Activated T-helper 1 cell treated with anti-CD3 and anti-CD28 coated beads, Interleukin-12 subunit alpha, Interleukin-12 subunit beta, Interleukin-2, Interleukin-4 antibody, amounts not matched to agents 30 ng/mL and 10 ng/mL and 1 ng/mL, durations not matched to agents 14 hours and 24 hours and 36 hours (primary cell): ENCODE measurements at places on chromosomes 7 and 10.

DNA sequence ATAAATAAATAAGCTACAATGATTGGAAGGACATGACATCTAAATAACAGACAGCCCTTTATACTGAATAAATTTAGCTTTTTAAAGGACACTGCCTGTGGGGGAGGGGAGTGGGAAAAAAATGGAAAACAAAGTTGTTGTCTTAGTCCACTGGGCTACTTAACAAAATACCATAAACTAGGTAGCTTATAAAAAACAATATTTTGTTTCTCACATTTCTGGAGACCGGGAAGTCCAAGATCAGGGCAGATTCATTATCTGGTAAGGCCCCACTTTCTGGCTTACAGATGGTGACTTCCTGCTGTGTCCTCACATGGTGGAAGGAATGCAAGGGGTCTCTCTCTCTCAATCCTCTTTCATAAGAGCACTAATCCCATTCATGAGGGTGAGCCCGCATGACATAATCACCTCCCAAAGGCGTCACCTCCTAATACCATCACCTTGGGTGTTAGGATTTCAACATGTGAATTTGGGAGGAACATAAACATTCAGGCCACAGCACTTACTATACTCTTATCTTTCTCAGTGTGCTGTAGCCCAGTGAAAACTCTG lies 43.0 kb downstream of the DNAJC12 start:
- no peak for DNase-seq

DNA sequence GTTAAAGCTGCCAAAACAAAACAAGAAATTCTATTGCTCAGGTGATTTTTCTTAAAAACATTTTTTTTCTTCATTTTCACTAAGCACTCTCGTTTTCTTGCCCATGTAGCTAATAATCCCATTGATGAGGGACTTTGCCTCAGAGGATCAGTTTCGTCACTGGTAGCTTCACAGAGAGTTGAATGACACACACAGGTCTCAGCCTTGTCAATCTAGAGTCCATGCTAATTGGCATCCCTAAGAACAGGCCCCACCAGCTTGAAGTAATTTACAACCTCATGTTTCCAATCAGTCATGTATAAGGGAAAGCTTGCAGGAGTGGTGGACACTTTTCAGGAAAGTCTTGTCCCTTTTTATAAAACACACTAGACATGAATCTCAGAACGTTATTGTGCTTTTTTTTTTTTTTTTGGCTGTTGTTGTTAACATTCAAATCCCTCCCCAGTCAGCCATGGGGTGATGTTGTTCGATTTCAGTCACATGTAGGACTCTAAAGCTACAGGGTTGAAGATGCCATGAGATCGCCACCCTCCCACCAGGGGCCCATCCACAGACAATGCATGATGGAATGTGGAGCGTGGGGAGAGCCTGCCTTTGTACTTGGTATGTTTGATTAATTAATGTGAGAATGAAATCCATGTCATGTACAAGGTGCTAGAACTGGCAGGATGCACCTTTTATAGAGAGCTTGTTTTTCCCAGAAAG lies 232.4 kb upstream of the FZD8 start:
- no peak for DNase-seq

- DNase-seq: no peak
Measured at GRCh38 chr7:4621396-4621795, 60.7 kb upstream of the FOXK1 start.

GRCh38 chr10:30581779-30582380 lies 47.7 kb downstream of the LYZL2 start:
- no peak for DNase-seq

DNA sequence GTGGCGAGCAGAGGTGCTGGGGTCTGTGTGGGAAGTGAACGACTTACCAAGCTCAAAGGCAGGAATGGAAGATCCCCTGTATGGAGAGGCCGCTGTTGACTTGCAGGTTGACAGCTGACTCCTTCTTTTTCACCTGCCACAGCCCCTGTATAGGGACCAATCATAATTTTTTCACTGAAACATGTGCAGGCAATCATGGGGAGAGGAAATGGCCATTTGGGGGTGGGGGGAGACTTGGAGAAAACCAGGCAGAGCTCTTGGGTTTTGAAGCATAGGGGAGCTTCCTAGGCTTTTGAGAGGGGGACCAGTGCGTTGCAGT lies 101.4 kb downstream of the WDR37 start:
- no peak for DNase-seq

GRCh38 chr7:69732203-69732602 lies 133.9 kb downstream of the AUTS2 start:
- DNase-seq: no peak

- DNase-seq: no peak
Measured at GRCh38 chr10:18164093-18164492, 23.9 kb downstream of the CACNB2 start.

GRCh38 chr7:19066170-19066569 lies 51.3 kb downstream of the TWIST1 start:
- DNase-seq: no peak

DNA sequence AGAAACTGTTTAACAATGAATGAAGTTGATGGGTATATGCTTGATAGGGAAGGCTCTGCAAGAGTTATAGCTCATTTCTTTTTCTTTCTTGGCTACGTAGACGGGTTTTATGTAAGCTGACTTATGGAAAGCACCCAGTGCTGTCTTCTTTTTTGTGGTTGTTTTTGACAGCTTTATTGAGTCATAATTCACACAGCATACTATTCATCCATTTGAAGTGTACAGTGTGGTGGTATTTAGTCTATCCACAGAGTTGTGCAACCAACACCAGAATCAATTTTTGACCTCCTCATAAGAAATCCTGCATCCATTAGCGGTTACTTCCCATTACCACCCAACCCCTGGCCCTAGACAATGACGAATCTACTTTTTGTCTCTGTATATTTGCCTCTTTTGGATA lies 240.6 kb upstream of the KIAA1217 start:
- no peak for DNase-seq

DNA sequence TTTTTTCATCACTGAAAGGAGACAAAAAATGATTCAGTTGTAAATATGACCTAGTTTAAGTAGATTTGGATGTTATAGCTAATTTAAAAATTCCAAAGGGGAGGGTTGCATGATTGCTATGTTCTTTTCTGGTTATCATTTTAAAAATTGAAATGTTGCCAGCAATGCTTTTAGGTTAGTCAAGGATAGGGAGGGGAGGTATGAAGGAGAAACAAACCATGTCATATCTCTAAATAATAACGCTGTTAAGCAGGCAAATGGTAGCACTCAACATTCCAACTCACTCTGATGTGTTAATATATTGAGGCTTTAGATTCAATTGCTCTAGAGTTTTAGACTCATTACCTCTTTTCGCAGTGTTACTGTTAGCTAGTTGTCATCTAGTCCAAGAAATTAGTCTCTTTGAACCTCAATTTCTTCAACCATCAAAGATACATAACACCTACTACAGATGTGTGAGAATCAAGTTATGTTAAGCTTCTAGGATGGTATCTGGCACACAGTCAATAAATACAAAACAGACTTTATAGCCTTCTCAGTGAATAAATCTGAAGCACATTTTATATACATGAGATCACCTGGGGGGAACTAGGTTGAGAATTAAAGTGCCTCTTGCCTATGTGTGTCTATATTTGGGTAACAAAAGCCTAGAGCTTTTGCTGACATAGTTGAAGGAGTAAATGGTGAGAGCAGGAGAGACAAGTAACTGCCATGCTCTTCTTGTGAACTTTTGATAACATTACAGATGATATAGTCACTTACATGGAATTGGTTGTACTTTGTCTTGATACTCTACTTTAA lies 124.9 kb downstream of the CSTF2T start:
- DNase-seq: no peak

- no peak for DNase-seq
Measured at GRCh38 chr7:40883826-40884225, 749.0 kb downstream of the SUGCT start.

DNA sequence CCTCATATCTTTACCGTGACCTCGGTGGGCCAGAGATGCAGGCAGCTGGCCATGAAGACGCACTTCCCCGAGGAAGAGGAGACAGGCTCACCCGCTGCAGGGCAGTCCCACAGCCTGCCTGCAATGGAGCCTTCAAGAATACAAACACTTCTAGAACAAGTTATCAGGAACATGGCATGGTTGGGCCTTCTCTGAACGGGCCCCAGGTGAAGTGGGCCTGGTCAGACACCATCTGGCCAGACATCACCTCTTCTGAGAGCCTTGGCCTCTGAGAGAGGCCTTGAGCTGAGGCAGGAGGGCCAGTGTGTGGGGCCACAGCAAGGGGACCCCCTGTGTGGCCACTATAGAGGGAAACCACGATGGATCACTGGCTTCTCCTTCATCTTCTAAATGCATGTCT lies 112.4 kb upstream of the GDF10 start:
- no peak for DNase-seq

GRCh38 chr10:14322526-14323188 lies 8.1 kb downstream of the FRMD4A start:
- no peak for DNase-seq

- DNase-seq: no peak
Measured at GRCh38 chr10:96470116-96470743, 43.5 kb downstream of the TLL2 start.

DNA sequence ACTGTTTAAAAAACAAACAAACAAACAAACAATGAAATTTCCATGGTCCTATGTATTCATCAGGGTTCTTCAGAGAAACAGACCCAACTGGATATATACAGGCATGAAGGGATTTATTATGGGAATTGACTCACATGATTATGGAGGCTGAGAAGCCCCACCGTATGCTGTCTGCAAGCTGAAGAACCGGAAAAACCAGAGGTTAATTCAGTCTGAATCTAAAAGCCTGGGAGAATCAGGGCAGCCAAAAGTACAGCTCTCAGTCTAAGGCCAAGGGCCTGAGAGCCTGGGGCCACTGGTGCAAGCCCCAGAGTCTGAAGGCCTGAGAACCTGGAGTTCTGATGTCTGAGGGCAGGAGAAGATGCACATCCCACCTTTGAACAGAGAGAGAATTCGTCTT lies 163.5 kb downstream of the MDFIC start:
- no peak for DNase-seq

- no peak for DNase-seq
Measured at GRCh38 chr7:151679071-151679708, 159.5 kb upstream of the RHEB start.
